Stimulated activated CD4-positive, alpha-beta T cell treated with anti-CD3 and anti-CD28 coated beads, TNF-alpha, amount 100 ng/mL, for 1 hour (primary cell): ENCODE measurements at places on chromosomes 7 and 10.

GRCh38 chr10:3186368-3186767, 13.8 kb upstream of the PITRM1 start:
- DNase-seq, result no peak

DNA sequence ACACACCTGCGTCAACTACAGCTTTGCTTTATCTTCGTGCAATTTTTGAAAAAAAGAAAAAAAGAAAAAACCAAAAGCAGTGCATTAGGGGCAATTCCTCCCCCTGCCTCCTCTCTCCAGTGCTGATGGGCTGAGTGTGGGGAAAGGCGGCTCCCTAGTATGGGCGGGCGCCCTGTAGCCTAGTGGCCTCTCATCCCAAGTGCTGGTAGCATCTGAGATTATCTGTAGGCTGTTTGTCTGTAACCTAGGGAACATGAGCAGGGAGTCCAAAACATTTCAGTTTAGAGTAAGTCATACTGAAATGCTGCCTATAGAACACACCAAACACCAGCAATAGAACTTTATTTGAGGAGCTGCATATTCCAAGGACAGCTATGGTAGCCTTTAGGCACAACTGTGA, 24.6 kb upstream of the BAMBI start:
- DNase-seq, result no peak

DNA sequence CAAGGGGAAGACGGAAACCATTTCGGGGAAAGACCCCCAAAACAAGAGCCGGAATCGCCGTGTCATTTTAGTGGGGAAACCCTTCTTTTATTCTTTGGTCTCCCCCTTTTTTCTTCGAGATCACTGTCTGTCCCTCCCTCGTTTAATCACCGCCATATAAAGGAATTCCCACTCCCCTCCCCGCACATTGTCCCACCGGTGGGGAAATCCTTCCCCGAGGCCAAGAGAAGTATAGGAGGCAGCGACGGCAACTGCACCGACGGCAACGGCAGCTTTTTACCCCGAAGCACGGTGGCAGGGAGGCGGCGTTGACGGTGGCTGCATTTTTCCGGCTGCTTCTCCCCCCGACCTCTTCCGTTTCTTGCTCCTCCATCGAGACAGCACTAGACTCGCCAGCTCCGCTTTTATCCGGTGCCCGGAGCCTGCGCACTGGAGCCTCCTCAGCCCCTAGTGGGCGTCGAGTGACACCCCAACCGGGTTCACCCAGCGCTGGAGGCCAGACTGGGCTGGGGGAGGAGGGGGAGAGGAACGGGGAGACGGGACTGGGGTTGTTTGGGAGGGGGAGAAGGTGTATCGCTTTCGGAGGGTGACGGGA, 687 bp upstream of the KMT2E start:
- DNase-seq, result peak; percentile 90

DNA sequence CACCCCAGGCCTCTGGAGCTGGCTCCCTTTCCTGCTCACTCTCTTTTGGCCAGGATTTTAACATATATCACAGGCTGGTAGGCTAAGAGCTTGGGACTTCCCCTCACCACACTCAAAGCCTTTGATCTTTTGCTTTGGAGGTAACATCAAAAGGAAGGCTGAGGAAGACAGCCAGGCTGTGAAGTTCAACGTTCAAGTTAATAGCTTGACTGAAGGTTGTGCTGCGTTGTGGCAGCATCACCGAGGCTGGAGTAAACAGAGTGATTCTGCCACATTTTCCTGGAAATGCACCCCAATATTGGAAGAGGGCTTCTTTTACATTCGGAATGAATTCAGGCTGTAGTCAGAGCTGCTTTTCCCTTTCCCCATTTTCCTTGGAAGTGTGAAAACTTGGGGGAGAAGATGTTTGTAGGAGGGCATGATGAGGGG, 57.3 kb downstream of the TCF7L2 start:
- no peak for DNase-seq

DNA sequence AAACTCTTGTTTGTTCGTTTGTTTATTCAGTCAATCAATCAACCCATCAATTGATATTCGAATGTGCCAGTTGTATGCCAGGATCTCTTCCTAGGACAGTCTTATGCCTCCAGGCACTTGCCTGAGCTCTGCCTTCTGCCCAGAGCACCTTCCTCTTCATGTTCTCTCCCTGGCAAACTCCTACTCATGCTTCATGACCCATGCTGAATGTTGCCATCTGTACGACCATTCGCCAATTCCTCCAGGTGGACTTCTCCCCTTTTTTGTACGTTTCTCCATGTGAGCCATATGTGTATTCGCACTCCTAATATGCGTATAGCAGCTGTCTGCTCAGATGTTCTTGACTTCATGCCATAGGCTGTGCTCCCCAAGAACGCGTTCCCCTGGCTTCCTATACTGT, 142.7 kb downstream of the C10orf105 start:
- no peak for DNase-seq

DNA sequence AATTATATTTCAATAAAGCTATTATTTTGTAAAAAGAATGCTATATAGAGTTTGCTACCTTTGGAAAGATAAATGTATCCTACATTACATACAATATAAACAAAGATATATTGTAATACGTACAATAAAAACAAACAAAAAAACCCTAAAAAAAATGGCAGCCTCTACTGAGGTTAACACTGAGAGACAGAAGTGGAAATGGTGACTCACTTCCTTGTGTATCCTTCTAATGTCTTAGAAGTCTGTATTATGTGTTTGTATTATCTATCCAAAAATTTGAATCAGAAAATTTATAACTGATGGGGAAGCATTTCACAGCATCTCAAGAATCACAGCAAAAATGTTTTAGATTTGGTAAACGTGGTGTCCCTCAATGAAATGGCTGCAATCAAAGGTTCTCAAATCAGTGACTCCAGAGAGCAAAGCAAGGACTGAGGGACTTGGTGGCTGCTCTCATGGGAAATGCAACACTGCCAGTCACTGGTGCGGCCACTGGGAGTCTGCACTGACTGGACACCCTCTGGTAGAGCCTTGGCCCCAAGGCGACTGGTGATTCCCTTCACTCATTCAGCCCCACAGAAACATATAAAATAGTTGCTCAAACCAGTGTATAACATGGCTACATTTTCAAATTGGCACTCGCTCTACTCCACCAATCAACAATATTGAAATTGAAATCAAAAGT, 53.8 kb downstream of the PANK1 start:
- DNase-seq, result no peak

DNA sequence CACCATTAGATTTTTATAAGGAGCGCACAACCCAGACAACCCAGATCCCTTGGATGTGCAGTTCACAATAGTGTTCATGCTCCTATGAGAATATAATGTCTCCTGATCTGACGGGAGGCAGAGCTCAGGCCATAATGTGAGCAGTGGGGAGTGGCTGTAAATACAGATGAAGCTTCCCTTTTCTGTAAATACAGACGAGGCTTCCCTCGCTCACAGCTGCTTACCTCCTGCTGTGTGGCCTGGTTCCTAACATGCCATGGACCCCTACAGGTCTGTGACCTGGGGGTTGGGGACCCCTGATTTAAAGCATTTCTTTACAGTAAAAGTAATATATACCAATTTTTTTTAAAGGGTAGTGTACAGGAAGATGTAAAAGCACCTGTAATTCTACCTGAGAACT, 33.2 kb downstream of the HELLS start:
- no peak for DNase-seq

- no peak for DNase-seq
Observed at GRCh38 chr7:54841772-54842697, 83.0 kb upstream of the SEC61G start.

- DNase-seq, result no peak
Observed at GRCh38 chr7:81284576-81284975, 365.7 kb upstream of the SEMA3C start.

DNA sequence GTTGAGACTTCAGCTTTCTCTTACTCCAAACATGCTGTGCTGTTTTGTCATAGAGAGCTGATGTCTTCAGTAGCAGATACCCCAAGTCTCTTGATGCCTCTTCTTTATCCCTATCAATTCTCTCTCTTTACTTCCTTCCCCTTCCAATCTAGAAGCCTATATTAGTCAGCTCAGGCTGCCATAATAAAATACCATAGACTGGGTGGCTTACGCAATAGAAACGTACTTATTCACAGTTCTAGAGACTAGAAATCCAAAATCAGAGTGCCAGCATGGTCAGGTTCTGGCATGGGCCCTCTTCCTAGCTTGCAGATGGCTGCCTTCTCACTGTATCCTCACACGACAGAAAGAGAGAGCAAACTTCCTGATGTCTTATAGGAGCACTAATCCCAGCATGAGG, 9.0 kb upstream of the GARS1 start:
- no peak for DNase-seq
